ENCODE measurements at places on chromosomes 6 and 20.

- no peak for DNase-seq
These were observed 137.5 kb upstream of the PTPN1 start for GRCh38 chr20:50372770-50373088.

DNA sequence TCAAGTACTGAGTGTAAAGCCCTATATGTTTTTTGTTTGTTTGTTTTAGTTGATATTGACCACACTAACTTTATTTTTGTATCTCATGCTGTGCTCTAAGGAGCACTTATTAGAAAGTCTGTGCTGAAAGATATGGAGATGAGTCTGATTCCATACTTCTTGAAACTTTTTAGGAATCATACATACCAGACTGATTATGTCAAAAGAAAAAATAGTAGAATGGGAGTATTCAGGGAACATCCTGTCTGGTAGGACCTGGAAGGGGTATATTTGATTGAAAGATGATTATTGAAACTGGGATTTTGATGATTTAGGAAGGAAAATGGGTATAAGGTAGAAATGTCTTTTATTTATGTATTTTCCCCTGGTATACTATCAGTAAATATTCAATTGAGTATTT, 111.4 kb downstream of the QKI start:
- no peak for DNase-seq

- DNase-seq, result no peak
These were observed 747.7 kb downstream of the PHF3 start for GRCh38 chr6:64383277-64383676.

- DNase-seq, result peak; percentile 53
These were observed 9.4 kb upstream of the HDDC2 start for GRCh38 chr6:125310994-125311649.

DNA sequence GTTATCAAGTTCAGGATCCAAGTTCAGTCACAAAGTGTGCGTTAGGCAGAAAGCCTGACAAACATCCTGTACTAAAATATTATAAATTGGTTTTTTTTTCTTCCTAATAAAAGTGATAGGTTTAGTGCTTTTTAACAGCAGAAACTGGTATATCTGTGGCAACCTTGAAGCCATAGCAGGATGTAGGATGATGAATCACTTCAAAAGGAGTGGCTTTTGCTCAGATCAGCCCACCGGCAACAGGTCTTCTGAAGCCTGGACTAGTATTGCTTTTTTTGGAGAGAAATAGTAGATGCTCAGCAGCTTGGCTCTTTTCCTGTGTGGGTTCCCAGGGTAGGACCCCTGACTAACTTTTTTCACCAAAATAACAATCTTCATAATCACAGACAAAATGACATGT, 190.8 kb downstream of the EPM2A start:
- DNase-seq, result no peak

DNA sequence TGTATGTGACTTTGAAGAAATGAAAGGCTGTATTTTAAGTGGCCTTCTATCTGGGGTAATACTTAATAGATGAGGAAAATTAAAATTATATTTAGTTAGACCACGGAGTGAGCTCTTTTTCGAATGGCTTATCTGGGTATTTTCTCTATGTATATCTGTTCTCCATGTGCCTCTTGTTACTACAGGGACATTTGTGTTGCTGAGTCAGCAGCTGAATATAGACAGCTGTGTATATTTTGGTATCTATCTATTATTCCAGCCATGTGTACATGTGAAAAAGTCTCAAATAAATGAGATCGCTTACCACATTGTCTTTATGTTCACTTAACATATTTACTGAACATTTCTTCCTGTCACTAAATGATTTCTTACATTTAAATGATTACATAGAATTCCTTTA, 57.2 kb downstream of the TMEM200A start:
- no peak for DNase-seq

DNA sequence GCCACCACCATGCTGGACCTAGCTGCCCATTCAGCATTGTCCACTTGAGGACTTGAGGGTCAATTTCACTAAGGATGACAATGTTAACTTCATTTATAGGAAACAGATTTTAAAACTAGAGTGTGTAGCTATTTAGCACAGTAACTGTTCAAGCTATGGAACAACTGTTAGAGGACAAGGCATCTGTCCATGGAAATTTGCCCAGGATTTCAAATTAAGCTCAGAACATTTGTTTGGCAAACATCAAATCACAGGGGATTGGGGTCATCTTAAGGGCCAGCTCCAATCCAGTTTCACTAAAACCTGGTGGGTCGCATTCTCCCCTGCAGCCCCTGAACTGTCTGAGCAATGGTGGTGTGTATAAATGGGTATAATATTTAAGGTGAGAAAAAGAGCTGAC, 35.1 kb downstream of the PM20D2 start:
- no peak for DNase-seq

DNA sequence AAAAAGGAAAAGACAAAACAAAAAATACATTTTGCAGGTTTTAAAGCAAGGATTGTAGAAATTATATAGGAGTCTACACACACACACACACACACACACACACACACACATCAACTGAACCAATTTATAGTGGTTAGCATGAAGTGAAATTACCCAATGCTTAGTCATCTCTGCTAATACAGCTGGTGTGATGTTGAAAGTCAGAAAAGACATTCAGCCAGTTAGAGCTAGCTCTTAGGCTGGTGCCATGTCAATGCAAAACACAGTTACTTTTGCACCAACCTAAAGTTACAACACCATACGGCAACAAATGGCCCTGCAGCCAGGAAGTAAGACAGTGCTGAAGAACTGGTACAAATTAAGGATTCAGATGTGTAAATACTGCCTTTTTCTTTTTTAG, 15.2 kb downstream of the FAM210B start:
- DNase-seq, result peak; percentile 97

- DNase-seq, result no peak
These were observed 59.5 kb downstream of the PSMG4 start for GRCh38 chr6:3318226-3318625.
